ENCODE measurements at places on chromosomes 7 and 10. TPM values are rescaled to one million over a fixed set of nuclear protein-coding genes. Genes with fewer than 3 reads are reported as not detected.

The SFMBT2 gene
- total RNA-seq, result 22.8 TPM

GRCh38 chr10:69317175-69317604 lies 38.9 kb downstream of the HK1 start:
- H3K4me3 ChIP-seq, result no peak overlapping the region
- H3K27ac ChIP-seq, result peak overlapping the region; percentile 92
- H3K27me3 ChIP-seq, result no peaks in the 10 kb centered on the region
- H3K36me3 ChIP-seq, result no peaks in the 10 kb centered on the region
- peaks cover 9% of the 10 kb centered on the region for H3K4me1 ChIP-seq

The FZD1 gene
- total RNA-seq, result 20.0 TPM

The SLC26A3 gene
- not detected for total RNA-seq

All from breast epithelium (tissue), 4 donors.